Stimulated activated CD4-positive, alpha-beta T cell treated with anti-CD3 and anti-CD28 coated beads, Interleukin-1b, Interleukin-23, amount 100 ng/mL, for 1 hour (primary cell): ENCODE measurements at places on chromosomes 12 and 14.

- no peak for DNase-seq
These were observed 5.0 kb upstream of the MMP19 start for GRCh38 chr12:55847603-55848291.

- DNase-seq = no peak
These were observed 66.8 kb downstream of the SRGAP1 start for GRCh38 chr12:63911341-63911740.

- no peak for DNase-seq
These were observed 21.9 kb downstream of the HIP1R start for GRCh38 chr12:122856999-122857671.

GRCh38 chr14:38507299-38507698, 251.4 kb upstream of the CLEC14A start:
- DNase-seq = no peak
